Skin of body (tissue), 3 donors: ENCODE measurements at places on chromosomes 13 and 19.

DNA sequence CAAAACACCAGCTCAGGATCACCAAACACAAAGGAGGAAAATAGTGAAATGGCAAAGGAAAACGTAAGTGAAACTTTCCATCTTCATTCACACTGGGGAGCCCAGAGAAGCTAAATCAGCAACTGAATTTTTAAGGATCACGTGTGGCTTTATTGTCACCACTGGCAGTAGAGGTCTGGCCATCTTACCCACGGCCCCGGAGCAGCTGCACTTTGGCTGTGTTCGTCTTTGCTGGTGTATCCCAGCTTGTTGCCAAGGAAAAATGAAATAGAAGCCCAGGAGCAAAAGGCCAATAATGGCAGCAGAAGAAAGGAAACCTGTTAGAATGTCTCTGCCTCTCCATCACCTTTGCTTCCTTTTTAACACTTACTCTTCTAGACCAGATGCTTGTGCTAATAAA lies 274.7 kb downstream of the FOXO1 start:
- no peak for DNase-seq

DNA sequence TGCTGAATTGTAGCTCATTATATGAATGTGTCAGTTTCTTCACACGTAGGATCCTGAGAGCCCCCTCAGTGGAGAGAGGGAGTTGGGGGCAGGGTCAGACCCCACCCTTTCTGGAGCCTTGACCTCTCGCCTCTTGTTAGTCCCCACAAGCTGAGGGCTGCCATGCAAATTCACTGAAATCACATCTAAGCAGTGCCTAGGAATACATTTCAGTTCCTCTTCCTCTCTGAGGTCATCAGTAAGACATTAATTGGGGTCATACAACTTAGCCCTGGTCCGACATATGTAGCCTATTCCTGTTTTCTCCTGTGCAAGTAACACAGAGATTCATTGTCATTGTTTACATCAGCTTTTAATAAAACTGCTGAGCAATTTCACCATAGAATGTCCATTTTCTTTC lies 30.0 kb downstream of the MYO9B start:
- no peak for DNase-seq

- no peak for DNase-seq
Observed at GRCh38 chr13:20826843-20827560, 53.2 kb upstream of the EEF1AKMT1 start.

- DNase-seq: peak; percentile 35
Observed at GRCh38 chr19:4391701-4392483, 8.5 kb downstream of the SH3GL1 start.

GRCh38 chr19:2394054-2394441 lies 33.3 kb downstream of the TIMM13 start:
- no peak for DNase-seq

DNA sequence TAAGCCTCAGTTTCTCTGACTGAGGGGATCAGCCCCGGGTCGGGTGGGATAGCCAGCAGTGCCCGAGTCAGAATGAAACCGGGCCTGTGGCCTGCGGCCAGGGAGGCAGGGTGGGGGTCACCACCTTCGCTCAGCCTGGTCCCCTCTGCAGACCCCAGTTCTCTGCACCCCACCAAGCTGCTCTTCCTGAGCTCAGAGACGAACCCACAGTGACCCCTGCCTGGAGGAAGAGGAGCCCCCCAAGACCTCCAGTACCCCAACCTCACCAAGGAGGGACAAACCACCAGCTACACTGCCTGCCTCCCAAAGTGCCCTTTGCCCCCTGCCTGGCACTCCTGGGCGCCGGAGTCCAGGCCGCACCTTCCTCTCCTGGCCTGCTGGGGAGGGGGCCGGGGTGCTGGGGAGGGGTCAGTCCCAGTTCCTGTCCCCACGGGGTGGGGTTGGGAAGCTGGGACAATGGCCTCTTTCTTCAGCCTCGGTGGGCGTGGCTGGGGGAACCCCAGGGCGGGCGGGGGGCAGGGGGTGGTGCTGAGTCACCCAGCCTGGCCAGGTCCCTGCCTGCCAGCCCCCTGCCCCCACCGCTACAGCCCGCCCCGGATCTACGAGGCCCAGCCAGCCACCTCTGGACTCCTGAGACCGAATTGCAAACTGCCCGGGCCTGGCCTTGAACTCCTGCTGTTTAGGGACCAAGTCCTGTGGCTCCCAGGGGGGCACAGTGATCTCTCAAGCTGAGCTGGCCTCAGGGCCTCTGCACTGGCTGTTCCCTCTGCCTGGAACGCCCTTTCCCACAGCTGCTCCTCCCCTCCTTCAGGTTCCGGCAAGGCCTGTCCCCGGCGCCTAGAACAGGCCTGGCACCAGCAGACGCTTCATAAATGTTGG lies 14.3 kb downstream of the ZBTB7A start:
- no peak for DNase-seq

DNA sequence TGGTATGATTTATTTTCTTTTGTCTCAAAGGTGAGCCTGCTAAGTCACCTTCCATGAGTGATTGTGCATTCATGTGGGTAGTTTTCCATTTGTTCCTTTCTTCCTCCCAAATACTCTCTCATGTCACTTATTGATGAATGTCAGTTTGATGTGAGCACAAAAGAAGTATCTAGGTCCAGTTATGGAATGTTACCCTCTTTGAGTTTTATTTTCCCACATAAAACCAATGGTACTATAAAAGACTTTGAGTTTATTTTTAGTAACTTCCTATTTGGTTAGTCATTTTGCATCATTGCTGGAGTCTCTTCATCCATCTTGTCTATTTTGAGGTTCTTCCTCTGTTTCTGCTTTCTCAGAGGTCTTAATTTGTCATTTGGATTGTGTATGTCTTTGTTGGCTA lies 321.3 kb downstream of the GPC6 start:
- DNase-seq: no peak

DNA sequence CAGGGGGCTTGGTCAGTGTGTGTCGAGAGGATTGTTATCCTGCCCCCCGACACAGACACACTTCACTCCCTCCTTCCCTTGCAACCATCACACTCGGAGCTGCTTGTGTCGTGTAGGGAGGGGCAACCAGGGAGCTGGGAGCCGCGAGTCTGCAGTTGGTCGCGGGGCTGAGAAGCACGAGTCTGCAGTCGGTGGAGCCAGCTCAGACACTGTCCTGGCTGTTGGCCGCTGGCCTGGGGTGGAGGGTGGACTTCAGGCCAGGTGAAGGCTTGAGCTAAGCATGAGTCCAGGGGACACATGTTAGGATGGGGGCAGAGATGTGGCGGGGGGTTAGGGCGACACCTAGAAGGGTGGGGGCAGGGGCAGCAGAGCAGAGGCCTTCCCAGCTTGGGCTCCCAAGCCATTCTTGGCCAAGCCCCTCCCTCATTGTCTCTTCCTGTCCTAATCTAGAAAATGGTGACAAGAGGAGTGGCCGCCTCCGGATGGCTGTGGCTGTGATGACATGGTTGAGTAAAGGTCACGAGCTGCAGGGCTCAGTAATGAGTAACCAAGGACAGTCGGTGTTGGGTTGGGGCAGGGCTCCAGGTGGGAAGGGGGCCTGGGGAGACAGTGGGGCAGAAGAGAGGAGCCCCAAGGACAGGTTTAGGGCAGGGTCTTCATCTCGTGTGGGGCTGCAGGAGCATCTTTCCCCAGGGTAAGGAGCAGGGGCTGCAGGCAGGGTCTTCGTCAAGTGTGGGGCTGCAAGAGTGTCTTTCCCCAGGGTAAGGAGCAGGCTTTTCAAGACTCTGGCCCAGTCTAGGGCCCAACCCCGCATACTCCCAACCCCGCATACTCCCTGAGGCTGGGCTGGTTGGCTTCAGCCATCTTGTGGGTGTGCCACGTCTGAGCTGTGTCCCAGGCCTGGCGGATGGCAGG lies 8.6 kb downstream of the PPP5C start:
- DNase-seq: no peak

DNA sequence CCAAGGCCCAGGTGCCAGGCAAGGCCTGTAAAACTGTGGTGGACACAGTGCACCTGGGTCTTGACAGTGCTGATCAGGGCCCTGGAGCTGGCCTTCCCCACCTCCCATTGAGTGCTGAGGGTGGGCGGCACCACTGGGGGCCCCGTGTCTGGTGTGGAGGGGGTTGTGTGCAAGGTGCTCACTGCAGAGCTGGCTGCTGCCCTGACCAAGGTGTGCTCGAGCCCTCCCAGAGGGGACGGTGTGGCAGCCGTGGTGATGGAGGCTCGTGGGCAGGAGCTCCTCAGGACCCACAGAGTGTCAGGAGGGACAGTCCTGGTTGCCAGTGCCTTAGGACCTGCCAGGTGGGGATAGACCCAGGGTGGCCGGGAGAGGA lies 23.0 kb downstream of the ATP4B start:
- no peak for DNase-seq

DNA sequence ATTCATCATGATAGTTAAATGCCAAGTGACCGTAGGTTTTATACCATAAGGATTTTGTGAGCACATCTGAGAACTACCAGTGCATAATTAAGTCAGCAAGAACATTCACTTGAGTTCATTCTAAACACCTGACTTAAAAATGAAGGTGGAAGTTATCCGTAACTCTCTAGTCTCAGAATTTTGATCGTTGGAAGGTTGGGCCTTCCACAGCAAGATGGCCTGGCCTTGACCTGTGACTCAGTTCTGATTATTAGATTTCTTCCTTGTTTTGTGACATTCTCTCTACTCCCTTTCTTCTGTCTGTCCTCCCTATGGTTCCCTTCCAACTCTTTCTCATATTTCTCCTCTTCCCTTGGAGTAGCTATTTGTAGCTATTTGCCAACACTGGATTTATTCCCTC lies 20.0 kb upstream of the WDFY2 start:
- DNase-seq: no peak

- DNase-seq: no peak
Observed at GRCh38 chr19:16566161-16566560, 6.1 kb downstream of the SLC35E1 start.

DNA sequence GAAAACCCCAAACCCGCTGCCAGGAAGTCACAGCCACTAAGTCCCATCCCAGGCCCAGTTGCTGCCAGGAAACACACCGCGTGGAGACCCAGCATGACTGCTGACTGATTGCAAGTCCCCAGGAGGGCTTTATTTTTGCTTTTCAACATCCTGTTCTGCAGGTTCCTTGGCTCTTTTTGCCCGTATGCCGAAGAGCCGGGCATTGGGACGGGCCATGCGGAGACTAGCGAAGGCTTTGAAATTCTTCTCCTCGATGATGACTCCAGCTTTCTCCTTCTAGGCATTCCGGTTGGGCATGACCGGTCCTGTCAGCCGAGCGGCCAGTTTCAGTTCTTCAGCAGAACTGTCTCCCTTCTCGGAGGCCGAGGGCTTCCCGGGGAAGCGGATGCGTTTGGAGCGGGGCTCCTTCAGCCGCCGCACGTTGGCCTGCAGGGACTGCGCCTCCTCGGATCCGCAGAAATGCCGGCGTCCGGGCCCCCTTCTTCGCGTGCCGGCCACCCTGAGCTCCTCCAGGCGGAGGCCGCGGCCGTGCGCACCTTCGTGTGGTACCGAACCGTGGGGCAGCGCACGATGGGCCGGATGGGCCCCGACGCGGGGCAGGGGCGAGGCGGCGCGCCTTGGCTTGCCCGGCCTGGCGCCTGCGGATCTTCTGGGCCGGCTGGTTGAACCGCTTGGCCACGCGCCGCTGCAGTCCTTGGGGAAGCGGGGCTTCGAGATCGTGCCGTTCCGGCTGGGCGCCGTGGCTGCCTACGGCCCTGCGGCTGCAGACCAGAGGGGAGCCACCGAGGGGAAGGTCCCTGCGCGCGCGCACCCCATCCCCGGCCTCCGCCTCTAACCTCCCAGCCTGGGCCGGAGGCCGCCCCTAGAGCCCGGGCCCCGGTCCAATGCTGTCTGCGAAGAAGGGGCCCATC lies 15.2 kb downstream of the ZSCAN5C start:
- no peak for DNase-seq

DNA sequence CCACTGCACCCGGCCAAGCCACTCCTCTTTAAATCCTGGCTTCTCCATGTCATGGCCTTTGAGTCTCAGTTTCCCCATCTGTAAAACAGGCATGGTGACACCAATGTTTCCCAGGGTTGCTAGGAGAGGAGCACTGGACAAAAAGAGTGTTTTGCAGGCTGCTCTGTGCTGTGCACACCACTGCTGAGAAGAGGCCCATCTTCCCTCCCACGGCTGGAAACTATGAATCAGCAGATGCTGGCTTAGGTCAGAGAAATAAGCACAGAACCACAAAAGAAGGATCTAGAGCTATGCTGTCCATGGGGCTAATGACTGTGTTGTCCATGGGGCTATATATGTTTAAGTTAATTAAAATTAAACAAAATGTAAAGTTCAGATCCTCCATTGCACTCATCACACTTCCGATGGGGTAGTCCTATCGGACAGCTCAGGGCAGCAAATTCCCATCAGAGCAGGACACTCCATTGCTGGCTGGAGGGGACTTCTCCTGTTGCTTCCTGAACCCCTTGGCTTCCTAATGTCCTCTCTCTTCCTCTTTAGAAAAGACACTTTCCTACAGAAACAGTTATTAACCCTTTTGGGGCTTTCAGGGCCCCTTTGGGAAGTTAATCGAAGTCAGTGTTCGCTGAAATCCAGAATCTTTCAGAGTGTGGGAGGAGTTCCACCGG lies 37.1 kb downstream of the TSHZ3 start:
- DNase-seq: peak; percentile 6

GRCh38 chr13:30339738-30340330 lies 32.5 kb upstream of the KATNAL1 start:
- no peak for DNase-seq

- no peak for DNase-seq
Observed at GRCh38 chr13:98986226-98986846, 8.5 kb upstream of the DOCK9 start.

GRCh38 chr19:13034636-13035035 lies 39.4 kb downstream of the NFIX start:
- DNase-seq: no peak

GRCh38 chr19:5652261-5652660 lies 28.1 kb downstream of the MICOS13 start:
- DNase-seq: no peak

DNA sequence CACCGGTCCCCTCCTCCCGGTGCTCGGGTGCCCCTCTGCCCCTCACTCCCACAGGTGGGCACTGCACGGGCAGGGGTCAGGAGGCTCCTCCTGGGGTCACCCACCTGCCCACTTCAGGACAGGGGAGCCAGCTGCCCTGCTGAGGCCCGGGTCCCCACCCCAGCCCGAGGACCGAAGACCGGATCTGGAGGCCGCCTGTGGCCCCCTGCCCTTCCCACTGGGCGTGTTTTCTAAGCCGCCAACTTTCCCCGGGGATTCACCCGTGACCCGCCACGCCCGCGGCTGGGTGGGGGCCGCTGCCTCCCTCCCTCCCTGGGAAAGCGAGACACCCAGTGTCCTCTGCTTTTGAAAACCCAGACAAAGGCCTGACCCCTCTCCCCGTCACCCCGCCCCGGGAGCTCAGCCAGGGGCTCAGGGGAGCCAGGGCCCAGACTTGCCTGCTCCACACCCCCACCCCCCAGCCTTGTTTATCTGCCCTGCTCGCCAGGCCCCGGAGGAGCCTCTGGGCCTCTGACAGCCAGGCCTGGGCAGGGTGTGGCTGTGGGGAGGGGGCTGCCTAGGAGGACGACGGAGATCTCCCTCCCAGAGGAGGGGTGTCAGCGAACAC lies 1.3 kb downstream of the PALM start:
- DNase-seq: no peak

- DNase-seq: no peak
Observed at GRCh38 chr19:3229888-3230496, 5.5 kb downstream of the CELF5 start.

DNA sequence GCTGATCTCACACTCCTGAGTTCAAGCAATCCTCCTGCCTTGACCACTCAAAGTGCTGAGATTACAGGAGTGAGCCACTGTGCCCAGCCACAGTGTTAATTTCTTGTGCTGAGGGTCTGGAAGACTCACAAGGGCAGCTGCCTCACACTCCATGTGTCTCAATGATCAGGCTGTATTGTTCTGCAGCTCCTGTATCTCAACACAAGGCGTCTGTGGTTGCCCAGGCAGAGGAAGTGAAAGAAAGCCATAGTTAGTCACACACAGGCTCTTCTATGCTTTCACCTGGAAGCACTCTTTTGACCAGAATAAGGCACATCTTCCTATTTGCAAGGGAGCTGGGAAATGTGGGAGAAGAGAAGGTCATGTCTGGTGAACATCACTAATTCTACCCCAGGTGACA lies 107.3 kb upstream of the ZNF507 start:
- DNase-seq: no peak
